ENCODE measurements at places on chromosomes 3 and 15.

GRCh38 chr3:143430568-143430967 is 311.0 kb downstream of the CHST2 start:
- DNase-seq = no peak

DNA sequence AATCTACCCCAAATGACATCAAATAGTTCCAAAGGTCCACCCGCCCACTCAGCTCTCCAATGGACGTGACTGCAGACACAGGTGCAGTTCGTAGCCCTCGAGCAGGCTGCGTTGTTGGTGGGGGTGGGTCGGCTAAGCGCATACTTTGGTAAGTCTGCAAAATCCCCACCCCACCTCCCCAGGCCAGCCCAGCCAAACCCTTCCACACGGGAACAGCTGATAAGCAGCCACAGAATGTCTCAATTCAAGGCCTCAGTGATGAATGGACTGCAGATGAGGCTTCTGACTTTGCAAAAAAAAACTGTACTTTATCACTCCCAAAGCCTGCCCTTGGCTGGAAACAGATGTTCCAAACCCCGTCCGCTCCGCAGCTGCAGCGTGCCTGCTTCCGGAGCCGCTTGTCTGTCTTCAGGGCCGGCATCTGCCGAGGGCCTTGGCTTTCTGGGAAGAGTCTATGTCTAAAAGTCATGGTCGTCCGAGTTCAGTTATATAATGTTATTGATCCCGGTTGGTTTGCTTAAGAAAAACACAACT is 38.2 kb downstream of the PCSK6 start:
- no peak for DNase-seq

GRCh38 chr3:134201201-134202130 is 49.2 kb downstream of the RYK start:
- DNase-seq = no peak

GRCh38 chr15:88118741-88119140 is 137.8 kb downstream of the NTRK3 start:
- DNase-seq = no peak

DNA sequence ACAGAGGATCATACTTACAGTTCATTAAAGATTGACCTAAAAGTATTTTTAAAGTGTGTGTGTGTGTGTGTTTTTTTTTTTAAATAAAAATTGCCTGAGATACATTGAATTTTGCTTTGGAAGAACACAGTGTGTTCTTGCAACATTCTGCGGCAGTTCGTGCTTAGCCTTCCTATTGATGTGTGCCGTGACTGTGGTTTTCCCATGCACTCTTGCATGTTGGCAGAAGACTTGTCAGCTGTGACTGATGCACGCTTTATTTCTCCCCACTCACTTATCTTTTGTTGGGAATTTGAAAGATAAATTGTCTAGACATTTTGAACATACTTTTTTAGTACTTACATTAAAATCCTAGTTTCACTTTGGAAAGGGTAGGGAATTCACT is 136.3 kb upstream of the LRRFIP2 start:
- no peak for DNase-seq

- no peak for DNase-seq
Observed at GRCh38 chr3:115720983-115721382, 97.7 kb downstream of the GAP43 start.
